GM04504 (cell line): ENCODE measurements at places on chromosomes 1 and 21.

GRCh38 chr1:180778782-180779398 is 133.8 kb upstream of the KIAA1614 start:
- no peak for DNase-seq

- no peak for DNase-seq
These were observed 151.9 kb upstream of the CTTNBP2NL start for GRCh38 chr1:112244131-112244530.

DNA sequence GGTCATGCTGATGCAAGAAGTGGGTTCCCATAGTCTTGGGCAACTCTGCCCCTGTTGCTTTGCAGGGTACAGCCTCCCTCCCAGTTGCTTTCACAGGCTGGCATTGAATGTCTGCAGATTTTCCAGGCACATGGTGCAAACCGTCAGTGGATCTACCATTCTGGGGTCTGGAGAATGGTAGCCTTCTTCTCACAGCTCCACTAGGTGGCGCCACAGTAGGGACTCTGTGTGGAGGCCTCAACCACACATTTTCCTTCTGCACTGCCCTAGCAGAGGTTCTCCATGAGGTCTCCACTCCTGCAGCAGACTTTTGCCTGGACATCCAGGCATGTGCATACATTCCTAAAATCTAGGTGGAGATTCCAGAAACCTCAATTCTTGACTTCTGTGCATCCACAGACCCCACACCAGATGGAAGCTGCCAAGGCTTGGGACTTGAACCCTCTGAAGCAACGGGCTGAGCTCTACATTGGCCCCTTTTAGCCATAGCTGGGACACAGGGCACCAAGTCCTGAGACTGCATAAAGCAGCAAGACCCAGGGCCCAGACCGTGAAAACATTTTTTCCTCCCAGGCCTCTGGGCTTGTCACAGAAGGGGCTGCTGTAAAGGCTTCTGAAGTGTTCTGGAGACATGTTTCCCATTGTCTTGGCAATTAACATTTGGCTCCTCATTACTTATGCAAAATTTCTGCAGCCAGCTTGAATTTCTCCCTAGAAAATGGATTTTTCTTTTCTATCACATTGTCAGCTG is 466.2 kb upstream of the PBX1 start:
- no peak for DNase-seq

DNA sequence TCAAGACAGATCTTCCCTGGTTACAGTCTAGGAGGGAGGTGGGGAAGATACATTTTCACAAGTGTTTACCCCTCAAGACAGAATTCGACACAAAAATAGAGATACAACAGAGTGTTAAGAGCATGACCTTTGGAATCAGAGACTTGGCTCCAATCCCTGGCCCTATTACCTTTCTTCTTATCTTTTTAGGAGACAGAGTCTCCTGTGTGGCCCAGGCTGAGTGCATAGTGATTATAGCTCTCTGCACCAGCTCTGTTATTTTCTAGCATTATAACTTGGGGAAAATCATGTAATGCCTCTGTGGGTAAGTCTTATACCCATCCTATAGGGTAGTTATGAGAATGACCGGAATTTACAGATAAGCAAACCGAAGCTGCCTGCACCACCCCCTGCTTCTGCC is 9.8 kb downstream of the NIPAL3 start:
- DNase-seq, result no peak

GRCh38 chr1:156257711-156258110 is 9.9 kb upstream of the PAQR6 start:
- no peak for DNase-seq

- no peak for DNase-seq
These were observed 15.7 kb downstream of the SPOCD1 start for GRCh38 chr1:31799895-31800673.

GRCh38 chr1:58905628-58906221 is 121.9 kb upstream of the JUN start:
- DNase-seq, result no peak

GRCh38 chr1:232282498-232282897 is 347.4 kb downstream of the SIPA1L2 start:
- no peak for DNase-seq

DNA sequence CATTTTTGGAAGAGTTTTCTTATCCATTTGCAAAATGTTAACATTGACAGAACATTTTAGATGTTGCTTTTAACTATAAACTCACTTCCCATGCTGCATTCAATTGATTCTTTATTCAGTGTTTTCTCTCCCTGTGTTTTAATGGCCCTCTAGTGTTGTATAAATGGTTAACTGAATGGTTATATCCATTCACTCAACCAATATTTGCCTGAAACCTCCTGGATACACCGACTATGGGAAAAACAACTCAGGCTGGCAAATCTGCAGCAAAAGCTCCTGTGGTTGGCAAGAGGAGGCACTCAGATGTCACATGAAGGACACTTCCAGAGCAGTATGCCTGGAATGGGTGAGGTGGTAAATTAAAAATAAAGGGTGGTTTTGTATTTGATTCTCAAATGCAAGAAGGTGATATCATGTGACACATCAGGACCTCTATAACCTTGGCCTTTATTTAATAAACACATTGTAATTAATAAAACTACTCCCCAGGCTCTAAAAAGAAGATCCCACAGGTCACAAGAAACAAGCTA is 107.6 kb downstream of the BCAR3 start:
- no peak for DNase-seq

GRCh38 chr1:54352755-54353154 is 53.4 kb downstream of the SSBP3 start:
- no peak for DNase-seq

GRCh38 chr1:198162091-198162767 is 5.4 kb downstream of the NEK7 start:
- DNase-seq, result no peak

- peak; percentile 92 for DNase-seq
These were observed 19.1 kb downstream of the OPTC start for GRCh38 chr1:203512848-203513584.

- DNase-seq, result no peak
These were observed 1.4 kb downstream of the CAPN2 start for GRCh38 chr1:223713546-223714420.
